ENCODE measurements at places on chromosomes 13 and 19.

DNA sequence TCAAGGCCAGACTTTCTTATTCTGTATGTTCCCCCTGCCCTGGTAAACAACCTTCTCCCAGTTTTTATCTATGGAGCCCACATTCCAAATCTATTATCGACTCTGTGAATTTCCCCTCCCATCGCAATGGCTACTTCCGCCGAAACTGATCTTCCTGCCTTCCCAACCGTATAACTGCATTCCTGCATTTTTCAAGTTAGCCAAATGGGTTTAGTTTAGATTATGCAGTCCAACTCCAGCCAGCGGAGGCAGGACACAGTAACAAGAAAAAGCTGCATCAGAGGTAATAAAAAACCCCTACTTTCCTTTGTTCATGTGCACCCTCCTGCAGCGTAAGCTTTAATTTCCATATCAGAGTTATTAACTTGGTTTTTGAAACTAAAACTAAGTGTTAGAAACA lies 112.2 kb upstream of the ZNF91 start:
- no peak for DNase-seq

GRCh38 chr19:7645163-7645562 lies 8.3 kb downstream of the STXBP2 start:
- DNase-seq = no peak

DNA sequence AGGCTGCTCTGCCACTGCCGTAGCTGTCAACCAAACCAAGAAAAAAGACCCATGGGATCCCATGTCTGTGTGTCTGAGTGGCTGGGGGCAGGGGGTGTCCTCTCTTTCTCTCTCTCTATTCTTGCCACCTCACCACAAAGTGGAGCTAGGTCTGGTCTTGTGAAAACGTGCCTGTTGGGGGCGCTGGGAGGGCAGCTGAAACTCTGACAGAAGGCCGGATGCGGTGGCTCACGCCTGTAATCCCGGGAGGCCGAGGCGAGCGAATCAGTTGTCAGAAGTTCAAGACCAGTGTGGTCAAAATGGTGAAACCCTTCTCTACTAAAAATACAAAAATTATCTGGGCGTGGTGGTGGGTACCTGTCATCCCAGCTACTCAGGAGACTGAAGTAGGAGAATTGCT lies 29.2 kb downstream of the ZNF146 start:
- no peak for DNase-seq

- no peak for DNase-seq
Observed at GRCh38 chr19:39261704-39262103, 6.5 kb upstream of the IFNL2 start.

- no peak for DNase-seq
Observed at GRCh38 chr19:45591004-45591637, 6.5 kb upstream of the OPA3 start.

DNA sequence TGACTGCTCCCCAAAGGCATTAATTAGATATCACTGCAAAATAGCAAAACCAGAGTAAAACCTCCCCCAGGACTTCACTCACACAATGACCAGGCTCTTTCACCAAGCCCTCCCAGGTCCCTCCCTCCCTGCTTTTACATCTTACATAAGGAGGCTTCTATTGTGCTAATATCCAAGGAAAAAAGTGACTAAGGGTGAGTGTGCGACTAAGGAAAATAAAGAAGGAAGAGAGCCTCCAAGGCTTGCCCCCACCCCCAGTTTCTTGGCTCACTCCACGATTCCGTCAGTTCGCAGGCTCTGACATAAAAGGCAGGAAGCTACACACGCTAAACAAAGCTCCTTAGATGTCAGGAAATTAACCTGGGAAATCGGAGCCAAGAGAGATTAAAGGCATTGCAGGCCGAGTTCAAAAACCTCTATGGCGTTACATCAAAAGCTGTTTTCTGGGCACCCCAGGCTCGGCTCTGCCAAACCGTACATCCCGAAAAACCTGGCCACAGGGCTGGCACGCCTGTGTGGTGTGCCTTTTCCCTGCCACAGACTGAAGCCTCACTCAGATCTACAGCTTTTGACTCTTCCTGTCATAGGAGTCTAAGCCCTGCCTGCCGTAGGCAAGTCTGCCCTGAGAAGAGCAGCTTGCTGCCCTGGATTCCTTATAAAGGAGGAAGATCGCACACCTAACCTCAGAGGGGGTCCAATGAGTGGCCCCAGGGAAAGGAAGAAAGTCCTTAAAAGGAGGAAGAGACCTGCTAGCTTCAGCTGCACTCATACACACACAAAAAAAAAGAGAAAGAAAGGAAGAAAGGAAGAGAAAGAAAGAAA lies 67.0 kb upstream of the SERP2 start:
- DNase-seq = no peak

- no peak for DNase-seq
Observed at GRCh38 chr19:50694815-50695145, 24.8 kb downstream of the SHANK1 start.

DNA sequence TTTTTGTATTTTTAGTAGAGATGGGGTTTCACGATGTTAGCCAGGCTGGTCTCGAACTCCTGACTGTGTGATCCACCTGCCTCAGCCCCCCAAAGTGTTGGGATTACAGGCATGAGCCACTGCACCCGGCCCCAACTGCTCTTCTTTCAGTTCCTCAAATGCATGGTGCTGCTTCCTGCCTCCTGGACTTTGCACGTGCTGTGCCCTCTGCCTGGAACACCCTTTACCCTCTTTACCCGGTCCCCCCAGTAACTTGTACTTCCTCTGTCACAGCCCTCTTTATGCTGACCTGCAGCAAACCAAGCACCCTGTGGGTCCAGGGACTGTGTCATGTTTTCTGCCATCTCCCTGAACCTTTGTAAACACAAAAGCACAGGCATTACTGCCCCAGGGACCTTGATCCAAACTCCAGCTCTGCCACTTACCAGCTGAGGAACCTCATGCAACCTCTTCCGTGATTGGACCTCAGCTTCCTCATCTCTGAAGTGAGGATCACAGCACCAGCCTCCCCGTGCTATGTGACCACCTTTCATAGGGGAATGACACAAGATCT lies 3.8 kb downstream of the BLVRB start:
- DNase-seq = no peak

GRCh38 chr13:40600149-40600751 lies 66.2 kb downstream of the FOXO1 start:
- no peak for DNase-seq

DNA sequence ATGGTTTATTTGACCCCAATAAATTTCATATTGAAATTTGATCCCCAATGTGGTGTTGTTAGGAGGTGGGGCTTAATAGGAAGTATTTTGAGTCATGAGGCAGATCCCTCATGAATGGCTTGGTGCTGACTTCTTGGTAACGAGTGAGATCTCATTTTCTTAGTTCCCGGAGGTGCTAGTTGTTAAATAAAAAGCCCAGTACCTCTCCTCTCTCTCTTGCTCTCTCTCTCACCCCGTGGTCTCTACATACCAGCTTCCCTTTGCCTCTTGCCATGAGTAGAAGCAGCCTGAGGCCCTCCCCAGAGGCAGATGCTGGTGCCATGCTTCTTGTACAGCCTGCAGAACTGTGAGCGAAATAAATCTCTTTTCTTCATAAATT lies 39.4 kb upstream of the KATNAL1 start:
- DNase-seq = no peak

- no peak for DNase-seq
Observed at GRCh38 chr13:98222816-98223215, 45.7 kb upstream of the RNF113B start.

DNA sequence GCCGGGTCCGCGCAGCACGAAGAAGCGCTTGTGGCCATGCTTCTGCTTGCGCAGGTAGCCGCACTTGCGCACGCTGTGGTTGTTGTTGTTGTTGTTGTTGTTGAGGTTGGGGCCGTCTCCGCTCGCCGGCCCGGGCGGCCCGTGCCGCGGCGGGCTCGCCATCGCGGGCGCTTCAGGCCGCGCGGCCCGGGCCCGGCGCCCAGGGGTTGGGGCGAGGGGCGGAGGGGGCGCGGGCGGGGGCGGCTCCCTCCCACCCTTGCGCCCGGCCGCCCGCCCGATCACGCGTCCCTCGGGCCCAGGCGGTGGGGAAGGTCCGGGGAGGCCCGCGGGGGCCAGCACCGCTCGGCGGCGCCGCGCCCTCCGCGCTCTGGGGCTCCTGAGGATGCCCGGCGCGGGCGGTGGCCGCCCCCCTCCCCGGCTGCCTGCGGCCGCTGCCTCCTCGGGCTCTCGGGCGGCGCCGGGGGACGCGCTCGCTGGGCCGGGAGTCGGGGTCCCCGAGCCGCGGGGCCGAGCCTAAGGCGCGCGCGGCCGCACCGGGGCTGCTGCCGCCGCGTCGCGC lies 412 bp downstream of the IRS2 start:
- no peak for DNase-seq

GRCh38 chr19:7213628-7214323 lies 80.4 kb downstream of the INSR start:
- no peak for DNase-seq

DNA sequence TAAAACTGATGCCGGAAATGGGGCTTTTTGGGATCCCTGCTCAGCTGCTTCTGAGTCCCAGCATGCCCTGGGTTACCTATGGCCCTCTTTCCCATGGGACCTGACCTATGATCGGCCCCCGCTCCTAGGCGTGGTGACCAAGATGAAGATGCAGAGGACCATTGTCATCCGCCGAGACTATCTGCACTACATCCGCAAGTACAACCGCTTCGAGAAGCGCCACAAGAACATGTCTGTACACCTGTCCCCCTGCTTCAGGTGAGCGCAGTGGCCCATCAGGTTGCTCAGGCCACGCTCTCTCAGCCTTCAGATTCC lies 1.5 kb downstream of the RPS11 start:
- DNase-seq = no peak

DNA sequence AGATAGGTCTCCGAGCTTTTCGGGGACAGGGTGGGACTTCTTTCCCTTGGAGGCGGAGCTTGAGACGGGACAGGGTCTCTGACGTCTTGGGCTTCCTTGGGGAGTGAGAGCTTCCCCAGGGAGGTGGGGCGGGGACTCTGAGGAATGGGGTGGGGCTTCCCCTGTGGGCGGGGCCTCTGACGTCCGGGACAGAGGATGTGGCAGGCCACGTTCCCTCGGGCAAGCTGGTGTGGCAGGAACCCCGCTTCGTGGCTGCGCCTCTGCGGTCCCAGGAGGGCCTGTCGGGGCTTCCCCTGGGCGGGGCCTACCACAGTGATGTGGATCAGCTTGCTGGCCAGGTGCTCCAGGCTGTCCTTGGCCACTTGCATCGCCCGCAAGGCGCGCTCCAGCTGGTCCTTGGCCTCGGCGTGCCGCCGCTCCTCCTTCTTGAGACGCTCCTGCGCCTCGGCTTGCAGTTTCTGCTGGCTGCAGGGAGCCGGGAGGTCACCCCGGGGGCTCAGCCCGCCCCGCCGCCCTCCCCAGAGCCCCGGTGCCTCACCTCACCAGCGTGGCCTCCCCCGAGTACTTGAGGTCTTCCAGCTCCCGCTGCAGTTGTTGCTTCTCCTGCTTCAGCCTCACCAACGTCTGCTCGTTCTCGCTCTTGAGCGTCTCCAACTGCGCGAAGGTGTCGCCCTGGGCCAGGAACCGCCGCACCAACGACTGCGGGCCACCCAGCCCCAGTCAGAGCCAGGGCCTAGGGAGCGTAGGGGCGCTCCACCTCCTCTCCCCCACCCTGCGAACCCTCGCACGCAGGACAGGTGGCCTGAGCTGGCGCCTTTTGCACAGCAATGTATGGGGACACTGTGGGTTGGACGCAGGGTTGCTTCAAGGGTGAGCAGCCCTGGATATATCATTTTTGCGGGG lies 3.3 kb upstream of the RGL3 start:
- peak; percentile 93 for DNase-seq

DNA sequence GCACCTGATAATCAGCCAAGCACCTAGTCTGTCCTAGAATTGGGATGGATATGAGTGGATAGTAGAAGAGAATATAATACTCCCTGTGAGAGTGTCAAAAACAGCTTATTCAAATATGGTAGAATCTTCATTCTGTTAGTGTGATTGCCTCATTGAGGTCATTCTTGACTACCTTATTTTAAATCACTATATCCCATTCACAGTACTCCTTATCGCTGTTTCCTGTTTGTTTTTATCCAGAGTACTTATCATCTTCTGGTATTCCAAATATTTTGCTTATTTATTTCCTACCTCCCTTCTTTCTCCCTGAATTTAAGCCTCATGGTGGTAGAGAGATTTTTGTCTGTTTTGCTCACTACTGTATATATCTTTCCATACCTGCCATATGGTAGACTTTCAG lies 9.9 kb downstream of the NDFIP2 start:
- DNase-seq = no peak

DNA sequence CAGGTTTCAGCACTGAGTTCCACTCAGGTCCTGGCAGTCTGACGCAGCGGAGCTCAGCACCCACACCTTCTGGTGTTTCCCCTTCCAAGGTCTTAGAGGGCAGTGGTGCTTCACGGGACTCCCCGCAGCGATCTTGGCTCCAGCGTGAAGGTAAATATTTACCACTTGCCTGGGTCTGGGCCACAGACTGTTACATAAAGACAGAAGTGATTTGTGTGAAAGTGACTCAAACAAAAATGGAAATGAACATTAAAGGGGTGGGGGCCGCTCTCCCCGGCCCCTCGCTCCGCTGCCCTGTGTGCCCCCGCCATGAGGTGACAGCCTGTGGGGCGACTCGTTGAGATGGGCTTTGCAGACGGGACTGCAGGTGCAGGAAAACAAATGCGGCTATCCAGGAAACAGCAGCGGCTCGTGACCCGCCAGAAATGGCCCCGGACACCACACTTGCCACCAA lies 55.0 kb downstream of the GGACT start:
- no peak for DNase-seq

GRCh38 chr19:14004619-14005348 lies 1.3 kb downstream of the RFX1 start:
- peak; percentile 24 for DNase-seq

DNA sequence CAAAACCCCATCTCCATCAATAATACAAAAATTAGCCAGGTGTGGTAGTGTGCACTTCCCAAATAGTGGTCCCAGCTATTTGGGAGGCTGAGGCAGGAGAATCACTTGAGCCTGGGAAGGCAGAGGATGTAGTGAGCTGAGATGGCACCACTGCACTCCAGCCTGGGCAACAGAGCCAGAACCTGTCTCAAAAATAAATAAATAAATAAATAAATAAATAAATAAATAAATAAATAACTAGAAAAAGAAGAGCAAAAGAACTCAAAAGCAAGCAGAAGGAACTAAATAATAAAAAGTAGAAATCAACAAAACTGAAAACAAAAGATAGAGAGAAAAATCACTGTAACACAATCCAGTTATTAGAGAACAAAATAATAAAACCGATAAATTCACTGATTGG lies 12.3 kb downstream of the ZNF585A start:
- no peak for DNase-seq

DNA sequence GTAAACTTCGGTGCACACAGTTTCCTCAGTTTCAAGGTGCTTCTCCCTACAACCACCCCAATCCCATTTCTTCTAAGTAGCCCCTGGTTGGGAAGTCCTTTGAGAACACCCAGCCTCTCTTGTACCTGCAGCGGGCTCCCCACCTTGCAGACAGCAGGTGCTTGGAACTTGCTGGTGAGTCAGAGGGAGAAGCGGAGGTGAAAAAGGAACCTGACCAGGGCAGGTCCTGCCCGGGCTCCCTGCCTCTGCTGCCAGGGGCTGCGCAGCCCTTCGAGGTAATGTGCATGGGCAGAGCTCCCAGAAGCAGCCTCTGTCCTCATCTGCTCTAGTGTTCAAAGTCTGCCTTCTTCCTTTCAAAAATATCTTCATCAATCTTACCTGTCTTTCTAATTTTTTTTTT lies 274.0 kb upstream of the SOX1 start:
- DNase-seq = peak; percentile 0

- DNase-seq = no peak
Observed at GRCh38 chr13:92612892-92613291, 613.7 kb upstream of the GPC6 start.

GRCh38 chr13:101127741-101128353 lies 288.5 kb downstream of the NALCN start:
- DNase-seq = peak; percentile 54

GRCh38 chr19:2846180-2846894 lies 5.1 kb downstream of the ZNF555 start:
- no peak for DNase-seq

GRCh38 chr19:49151267-49152118 lies 3.7 kb downstream of the HRC start:
- no peak for DNase-seq
